RWPE1 (cell line): ENCODE measurements at places on chromosomes 4 and X.

- no peak for DNase-seq
These were observed 157.9 kb downstream of the GBA3 start for GRCh38 chr4:22850630-22851029.

DNA sequence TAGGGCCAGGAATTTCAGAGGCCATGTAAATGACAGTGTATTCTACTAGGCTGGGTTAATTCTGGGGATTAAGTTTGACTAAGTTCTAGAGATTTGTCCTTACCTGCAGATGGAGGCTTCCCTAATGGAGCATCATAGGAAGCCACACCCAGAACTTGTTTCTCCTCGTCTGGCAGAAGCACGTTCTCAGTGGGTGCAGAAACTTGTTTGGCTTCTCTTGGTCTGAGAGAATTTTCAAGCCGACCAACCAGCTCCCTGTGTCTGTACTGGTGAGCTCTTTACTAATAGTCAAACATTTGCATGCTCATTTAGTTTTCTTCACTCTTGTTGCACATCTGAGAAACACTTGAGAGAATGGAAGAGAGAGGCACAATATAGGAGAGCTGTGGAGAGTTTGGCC lies 907 bp upstream of the ATP10D start:
- peak; percentile 21 for DNase-seq

DNA sequence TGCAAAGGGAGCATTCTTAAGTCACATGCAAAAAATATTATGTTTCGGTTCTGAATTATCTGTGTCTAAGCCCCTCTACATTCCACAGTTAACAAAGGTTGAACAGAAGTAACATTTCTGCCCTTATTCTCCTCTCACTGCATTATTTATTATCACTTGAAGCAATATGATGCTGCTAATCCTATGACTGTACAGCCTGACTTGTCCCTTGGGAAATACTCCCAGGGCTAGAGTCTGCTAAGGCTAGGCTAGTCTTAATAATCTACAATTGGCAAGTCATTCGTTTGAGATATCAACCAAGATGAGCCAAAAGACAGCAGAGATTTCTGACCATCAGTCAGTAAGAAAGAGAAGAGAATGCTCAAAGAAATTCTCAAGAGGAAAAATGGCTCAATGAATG lies 226.9 kb upstream of the HCCS start:
- no peak for DNase-seq

DNA sequence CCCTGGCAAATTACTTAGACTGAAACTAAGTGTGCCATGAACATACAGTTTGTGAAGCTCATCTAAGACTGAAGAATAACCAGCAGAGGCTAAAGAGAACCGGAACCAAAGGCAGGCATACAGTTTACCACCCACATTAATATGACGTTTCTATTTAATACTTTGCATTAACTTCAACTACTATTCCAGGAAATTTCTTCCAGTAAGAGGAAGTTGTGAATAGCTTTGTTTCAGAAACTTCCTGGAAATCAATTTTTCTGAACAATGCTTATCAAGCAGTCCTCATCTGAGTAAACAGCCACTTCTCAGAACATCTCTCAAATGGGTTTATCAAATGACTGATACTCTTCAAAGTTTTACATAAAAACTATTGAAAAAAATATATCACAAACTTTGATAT lies 252.7 kb downstream of the OPHN1 start:
- no peak for DNase-seq

DNA sequence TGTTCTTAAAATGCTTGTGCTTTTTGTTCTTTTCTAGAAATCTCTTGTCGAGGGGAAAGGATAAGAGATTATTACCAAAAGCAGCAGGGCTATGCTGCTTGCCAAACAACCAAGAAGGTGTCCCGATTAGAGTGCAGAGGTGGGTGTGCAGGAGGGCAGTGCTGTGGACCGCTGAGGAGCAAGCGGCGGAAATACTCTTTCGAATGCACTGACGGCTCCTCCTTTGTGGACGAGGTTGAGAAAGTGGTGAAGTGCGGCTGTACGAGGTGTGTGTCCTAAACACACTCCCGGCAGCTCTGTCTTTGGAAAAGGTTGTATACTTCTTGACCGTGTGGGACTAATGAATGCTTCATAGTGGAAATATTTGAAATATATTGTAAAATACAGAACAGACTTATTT lies 81.5 kb upstream of the PACRGL start:
- no peak for DNase-seq

GRCh38 chrX:42680666-42681065 lies 97.3 kb downstream of the PPP1R2C start:
- no peak for DNase-seq

DNA sequence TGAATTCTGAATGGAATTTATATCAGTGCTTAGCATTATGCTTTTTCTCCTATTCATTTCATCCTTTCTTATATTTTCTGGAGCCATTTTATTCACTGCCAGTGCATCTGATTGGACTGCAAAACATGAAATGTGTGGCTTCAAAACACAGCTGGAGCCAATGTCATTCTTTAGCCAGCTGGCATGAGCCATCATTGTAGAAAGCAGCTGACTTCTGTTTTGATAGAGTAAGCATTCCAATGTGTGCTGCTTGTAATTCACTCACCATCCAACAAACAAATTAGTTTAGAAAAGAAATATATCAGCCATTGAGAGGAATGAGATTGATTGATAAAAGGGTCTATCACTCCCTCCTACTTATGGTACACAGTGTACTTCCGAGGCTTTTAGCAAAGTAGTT lies 2616.0 kb downstream of the ARAP2 start:
- no peak for DNase-seq

DNA sequence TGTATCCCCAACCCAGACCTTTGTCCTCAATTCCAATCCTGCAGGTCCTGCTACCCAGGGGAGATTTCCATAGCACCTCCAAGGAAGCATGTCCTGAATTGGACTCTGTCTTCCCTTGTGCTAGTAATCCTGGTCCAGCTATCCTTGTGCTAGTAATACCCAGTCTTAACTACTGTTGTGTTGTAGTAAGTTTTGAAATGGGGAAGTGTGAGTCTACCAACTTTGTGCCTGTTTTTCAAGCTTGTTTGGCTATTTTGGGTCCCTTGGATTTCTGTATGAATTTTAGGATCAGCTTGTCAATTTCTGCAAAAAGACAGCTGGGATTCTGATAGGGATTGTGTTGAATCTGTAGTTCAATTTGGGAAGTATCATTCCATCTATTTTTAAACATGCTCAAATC lies 51.4 kb downstream of the CD99L2 start:
- no peak for DNase-seq

- no peak for DNase-seq
These were observed at the start of gene TNMD for GRCh38 chrX:100584611-100585010. Gene TNMD, plus strand, starts transcription at chrX:100584936. Its CDS starts 83 bp downstream, at chrX:100585019.

DNA sequence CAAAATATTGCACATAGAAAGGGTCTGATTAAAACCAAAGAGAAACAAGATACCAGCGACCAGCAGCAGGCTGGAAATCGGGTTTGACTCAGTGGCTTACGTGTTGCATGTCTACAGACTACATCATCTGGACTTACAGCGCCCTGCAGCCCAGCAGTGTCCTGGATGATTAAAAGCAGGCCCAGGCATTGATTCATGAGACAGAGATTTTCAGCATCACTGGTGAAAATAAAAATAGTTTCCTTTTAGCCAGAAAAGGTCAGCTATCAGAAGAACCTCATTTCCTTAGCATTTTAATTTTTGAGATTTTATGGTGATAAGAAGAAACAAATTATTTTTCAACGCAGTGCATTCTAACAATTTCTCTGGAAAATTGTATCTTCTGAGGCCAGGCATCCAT lies 190.6 kb downstream of the PTTG2 start:
- DNase-seq: no peak

- DNase-seq: no peak
These were observed 196.5 kb downstream of the ARHGAP10 start for GRCh38 chr4:147928400-147928799.

DNA sequence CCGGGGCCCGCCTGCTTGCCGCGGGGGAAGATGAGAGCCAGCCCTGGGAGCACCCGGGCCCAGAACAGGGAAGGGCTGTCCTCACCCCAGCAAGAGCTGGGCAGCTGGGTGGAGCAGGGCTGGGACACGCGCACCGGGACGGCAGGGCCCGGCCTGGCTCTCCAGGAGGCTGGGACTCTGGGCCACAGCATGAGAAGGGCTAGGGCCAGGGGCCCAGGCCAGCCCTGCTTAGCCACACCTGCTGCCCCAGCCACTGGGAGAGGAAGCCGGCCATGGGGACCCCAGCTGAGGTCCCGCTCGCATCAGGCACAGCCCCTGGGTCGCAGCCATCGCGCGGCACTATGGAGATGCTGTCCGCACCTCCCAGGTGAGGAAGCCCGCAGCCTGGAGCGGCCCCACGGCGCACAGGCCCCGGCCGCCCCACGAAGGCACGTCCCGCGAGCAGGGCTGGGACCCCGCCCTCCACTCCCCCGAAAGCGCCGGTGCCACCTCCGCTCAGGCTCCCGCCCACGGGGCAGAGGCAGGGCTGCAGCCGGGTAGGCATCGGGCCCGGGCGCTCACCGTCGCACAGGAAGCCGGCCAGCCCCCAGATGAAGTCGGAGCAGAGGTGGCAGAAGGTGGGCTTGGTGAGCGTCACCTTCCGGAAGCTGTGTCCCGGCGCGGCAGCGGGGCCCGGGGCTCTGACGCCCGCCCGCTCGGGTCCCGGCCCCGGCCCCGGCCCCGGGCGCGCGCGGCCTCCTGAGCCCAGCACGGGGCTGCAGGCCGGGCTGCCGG lies 531 bp downstream of the DGKQ start:
- peak; percentile 44 for DNase-seq

DNA sequence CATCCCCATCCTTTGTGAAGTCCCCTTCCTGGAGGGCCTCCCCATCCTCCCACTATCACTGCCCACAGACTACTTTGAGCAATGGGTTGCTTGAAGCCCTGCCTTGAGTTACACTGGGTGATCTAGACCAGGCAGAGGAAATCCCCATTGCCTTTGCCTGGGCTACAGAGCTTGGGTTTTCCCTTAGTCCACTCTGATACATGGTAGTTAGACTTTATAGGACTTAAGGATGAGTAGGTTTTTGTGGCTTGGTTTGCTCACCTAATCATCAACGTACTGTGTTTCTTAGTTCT lies 56.6 kb downstream of the TMEM131L start:
- no peak for DNase-seq

GRCh38 chr4:144646523-144647094 lies 653 bp downstream of the HHIP start:
- peak; percentile 14 for DNase-seq

DNA sequence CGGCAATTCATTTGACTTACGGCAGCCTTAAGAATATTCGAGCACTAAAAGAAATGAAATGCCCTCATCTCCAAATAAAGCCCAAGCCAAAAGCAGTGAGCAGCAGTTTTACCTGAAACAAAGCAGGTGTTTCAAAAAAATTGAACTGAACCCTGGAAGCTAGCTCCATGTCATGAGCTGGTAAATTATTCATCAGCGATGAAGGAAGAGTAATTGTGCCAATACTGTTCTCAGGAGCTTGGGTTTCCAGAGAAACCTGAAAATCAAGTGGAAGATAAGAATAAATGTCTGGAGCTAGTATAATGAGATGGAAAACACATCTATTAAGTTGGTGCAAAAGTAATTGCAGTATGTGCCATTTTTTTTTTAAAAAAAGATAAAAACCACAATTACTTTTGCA lies 24.0 kb upstream of the PHKA2 start:
- DNase-seq: no peak

DNA sequence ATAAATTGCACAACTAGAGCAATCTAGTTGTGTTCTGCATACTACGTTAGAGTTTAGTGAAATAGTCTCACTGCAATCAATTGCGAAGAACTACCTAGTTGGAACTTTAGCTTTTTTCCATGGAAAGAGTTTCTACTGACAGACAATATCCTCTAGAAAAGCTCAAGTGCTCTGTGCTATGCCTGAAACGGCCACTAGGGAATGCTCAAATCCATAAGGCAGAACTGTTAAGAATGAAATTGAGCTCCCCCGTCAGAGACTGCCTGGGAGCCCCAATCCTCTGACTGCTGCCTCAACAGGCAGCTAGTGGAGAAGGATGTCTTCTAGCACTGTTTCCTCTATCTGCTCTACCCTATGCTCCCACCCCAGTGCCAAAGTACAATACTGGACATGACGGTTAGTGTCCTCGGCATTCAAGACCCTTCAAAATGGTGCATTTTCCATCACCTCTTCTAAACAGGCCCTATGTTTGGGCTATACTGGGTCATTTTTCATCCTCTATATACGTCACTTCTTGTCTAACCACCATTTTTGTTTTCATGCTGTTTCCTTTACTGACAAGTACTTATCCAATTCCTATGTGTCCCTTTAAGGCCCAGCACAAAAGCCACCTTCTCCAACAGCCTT lies 35.3 kb downstream of the FRMD7 start:
- peak; percentile 30 for DNase-seq

GRCh38 chr4:138275963-138276621 lies 33.9 kb upstream of the SLC7A11 start:
- peak; percentile 62 for DNase-seq

DNA sequence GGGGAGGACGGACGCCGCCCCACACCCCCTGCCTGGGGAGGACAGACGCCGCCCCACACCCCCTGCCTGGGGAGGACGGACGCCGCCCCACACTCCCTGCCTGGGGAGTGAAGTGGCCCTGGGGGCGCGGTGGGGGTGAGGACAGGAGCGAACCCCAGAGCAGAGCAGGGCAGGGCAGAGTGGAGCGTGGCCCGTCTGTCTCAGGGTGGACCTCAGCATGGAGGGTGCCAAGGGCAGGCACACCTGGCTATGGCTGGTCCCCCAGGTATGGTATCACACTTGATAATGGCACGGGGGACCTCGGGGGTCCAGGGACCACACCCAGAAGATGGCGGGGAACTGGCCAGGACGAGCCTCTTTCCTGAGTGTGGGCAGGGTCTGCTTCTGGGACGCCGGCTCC lies 9.6 kb downstream of the LRPAP1 start:
- no peak for DNase-seq
